Activated T-helper 9 cell treated with anti-CD3 and anti-CD28 coated beads, Interleukin-2, amount 50 U/mL, for 16 hours (primary cell): ENCODE measurements at places on chromosomes 13 and 19.

DNA sequence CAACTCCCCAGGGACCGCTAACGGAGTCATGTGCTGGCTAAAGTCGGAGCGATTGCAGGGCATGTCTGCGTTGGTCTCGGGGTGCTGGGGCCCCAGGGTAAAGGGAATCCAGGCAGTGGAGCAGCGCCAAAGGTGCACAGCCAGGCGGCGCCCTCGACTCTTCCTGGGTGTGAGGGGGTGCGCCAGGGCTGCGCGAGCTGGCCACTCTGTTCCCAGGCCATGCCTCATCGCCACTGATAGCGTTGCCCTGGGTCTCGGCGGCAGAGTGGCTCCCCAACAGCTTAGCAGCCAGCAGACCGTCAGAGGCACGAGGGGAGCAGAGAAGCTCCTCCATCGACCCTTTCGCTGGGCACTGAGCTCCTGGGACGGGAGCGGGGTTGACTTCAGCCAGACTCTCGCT, 152.7 kb downstream of the B3GLCT start:
- DNase-seq, result no peak

DNA sequence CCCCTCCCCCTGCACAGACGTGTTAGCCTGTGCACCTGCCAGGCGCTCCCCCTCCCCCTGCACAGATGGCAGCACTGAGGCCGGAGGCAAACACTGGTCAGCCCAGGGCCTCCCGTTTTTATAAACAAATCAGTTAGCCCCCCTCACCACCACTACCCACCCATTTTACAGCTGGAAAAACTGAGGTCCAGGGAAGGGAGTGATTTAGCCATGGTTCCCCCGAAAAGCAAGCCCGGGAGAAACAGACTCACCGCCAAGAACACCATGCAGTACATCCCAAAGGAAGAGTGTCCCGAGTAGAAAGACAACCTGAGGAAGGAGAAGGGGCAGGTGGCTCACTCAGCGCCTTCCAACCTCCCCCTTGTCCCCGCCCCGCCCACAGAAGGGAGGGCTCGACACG, 8.7 kb downstream of the PLPP2 start:
- DNase-seq, result no peak

- no peak for DNase-seq
Observed at GRCh38 chr19:41575998-41576397, at the start of gene CEACAM21. CEACAM21 (plus strand) TSS chr19:41576166; CDS start chr19:41576275, 109 bp downstream.

DNA sequence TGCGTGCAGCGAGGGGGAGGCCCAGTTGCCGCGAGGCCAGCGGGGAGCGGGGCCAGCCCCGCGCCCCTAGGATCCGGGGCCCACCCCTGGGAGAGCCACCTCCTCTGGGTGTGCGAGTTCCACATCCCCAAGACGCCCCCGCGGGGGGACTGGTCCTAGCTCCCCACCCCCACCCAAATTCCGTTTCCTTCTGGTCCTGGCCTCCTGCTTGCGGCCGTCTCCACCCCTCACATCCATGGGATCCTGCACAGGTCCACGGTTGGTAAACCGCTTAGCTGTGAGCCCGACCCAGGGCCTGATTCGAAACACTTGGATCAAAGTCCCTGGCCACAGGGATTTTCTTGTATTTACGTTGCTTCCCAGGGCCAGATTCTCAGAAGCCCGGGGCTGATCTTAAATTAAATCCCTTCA, 324 bp upstream of the FBXO17 start:
- no peak for DNase-seq

DNA sequence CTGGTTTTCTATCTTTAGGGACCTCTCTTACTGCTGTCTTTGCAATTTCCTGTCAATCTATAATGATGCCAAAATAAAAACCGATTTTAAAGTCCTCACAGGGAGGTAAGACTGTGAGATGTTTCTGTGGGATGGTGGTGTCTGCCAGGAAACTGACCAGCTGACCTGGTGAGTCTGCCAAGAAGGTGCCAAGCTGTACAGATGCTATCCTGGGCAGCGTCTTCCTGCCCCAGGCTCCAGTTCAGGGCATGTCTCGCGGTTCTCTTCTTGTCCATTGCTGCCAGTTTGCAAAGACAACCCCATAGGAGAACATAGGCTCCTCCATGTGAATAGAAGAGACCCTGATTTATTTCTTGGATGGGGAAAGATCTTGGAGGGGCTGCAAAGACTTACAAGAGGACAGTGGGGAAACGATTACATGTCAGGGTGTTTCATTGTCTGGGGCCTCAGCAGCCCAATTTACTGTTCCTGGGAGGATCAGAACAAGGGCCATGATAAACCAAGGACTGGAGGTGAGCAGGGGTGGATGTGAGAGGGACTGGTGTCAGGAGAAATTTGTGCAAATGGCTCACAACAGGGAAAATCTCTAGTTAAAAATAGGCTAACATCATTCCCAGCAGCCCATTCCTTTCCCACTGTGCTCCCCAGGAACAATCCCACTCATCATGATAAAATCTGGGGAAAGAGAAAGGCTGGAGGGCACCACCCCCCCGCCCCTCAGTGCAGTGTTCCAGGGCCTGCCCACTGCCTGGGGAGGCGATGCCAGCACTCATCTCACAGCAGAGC, 42.7 kb upstream of the VSTM2B start:
- no peak for DNase-seq

- no peak for DNase-seq
Observed at GRCh38 chr13:30895773-30896172, 10.3 kb upstream of the MEDAG start.

DNA sequence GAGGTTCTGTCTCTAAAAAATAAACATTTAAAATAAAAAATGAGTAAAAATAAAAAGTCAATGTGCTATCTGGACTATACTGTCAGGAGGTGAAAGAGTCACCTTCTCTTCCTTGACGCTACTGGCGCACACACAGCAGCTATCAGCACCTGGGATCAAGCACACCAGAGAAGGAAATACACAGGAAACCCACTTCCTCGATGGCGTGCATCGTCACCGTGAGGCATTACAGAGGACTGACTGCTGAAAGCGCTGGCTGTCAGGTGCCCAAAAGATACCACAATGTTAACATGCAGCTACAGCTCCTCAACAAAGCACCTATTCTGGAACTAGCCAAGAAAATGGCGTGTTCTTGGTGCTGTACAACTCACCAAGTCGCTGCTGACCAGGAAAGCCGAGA, 6.1 kb downstream of the SLC35E1 start:
- DNase-seq, result peak; percentile 50

GRCh38 chr19:32680986-32681385, 5.3 kb downstream of the RGS9BP start:
- DNase-seq, result no peak
